GM04504 (cell line): ENCODE measurements at places on chromosomes 6 and 20.

DNA sequence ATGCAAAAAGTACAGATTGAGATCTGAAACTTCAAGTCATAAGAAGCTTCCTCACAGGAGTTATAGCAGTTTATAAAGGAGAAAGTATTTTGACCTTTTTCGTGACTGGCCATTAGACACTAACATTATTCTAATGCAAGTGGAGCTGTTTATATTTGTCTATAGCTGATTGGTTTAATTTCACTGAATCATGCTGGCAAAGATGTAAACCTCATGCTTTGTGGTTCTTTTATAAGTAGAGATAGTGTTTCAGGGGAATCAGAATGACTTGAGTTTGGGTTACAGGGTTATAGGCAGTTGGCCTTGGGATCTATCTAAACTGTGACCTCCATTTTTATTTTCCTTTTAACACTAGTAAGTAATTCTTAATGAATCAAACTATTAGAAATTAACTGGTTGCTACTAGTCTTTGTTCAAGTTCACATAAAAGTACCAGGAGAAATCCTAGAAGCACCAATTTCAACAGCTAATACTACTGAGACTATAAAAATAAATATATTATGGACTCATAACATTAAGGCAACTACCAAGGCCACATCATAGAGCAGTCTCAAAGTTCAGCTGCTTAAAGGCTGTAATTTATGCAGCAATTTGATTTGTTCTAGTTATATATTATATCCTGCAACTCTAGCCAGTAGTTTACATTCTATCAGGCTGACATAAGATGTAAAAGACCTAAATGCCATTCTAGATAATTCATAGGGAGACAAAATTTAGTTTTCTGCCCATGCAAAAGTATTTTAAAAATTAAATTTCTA, 94.0 kb downstream of the RNGTT start:
- DNase-seq, result peak; percentile 11

GRCh38 chr6:53999088-53999755, 112.0 kb upstream of the MLIP start:
- no peak for DNase-seq

GRCh38 chr6:63882208-63882607, 246.6 kb downstream of the PHF3 start:
- no peak for DNase-seq

GRCh38 chr6:164795056-164795815, 514.2 kb downstream of the C6orf118 start:
- no peak for DNase-seq

DNA sequence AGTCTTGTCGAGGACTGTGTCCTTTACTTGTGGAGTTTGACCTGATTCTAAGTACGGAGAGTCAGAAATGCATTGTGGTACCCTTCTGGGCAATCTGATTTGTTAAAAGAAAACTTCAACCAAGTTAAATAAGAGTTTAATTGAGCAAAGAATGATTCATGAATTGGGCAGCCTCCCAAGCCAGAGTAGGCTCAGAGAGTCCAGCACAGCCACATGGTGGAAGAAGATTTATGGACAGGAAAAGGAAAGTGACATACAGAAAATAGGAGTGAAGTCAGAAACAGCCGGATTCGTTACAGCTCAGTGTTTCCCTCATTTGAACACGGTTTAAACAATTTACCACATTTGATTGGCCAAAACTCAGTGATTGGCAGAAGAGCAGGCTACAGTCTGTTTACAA, 329.2 kb downstream of the DHX35 start:
- peak; percentile 4 for DNase-seq

- no peak for DNase-seq
These were observed 11.8 kb downstream of the GFRA4 start for GRCh38 chr20:3651204-3651962.
